ENCODE measurements at places on chromosomes 16 and 17.

DNA sequence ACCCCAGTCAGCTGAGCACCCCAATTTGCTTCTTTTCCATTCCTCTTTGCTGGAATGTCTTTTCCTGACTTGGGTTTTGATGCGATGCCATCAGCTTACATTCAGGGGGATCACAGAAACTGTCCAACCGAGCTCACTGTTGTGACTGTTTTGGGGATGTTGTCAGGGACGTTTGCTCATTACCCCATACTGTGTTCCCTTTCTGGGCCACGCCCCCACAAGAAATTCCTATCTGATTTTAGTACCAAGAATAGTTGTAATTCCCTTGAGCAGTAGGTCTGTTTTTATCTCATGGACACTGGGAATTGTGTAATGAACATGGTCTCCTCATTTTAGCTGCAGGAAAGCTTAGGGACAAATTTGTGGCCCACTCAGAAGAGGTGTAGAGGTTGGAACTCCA is 2.6 kb upstream of the NTN1 start:
- no peak for DNase-seq

GRCh38 chr16:27515874-27516353 is 33.8 kb downstream of the GTF3C1 start:
- no peak for DNase-seq

GRCh38 chr17:74054249-74054648 is 149.2 kb upstream of the RPL38 start:
- DNase-seq: no peak

GRCh38 chr17:81231766-81232581 is 6.9 kb downstream of the TEPSIN start:
- DNase-seq: no peak

- no peak for DNase-seq
Observed at GRCh38 chr17:75133001-75133400, 1.5 kb upstream of the NT5C start.

- DNase-seq: peak; percentile 68
Observed at GRCh38 chr17:40560592-40561293, 4.5 kb downstream of the CCR7 start.

- DNase-seq: no peak
Observed at GRCh38 chr17:12536472-12536871, 129.2 kb upstream of the MYOCD start.

DNA sequence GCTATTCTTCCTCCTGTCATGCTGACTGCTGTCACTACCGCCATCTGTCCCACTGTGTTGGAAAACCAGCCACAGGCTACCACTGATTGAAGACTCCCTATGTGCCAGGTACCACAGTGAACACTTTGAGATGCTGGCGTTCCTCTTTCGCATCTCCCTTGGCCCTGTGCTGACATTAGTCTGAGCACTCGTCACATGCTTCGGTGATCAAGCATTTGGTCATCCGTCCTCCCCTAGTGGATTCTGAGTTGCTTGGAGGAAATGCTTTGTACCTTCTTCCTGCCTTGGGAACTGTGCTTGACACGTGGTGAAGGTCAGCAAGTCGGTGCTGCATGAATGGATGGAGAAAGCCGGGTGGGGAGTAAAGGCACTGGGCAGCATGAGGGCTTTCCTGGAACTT is 260.1 kb downstream of the SNX29 start:
- no peak for DNase-seq

- no peak for DNase-seq
Observed at GRCh38 chr16:74627506-74628220, 20.7 kb upstream of the GLG1 start.

- DNase-seq: no peak
Observed at GRCh38 chr16:24986512-24987303, 28.5 kb downstream of the ARHGAP17 start.

GRCh38 chr16:1443403-1443973 is 868 bp downstream of the CCDC154 start:
- no peak for DNase-seq

DNA sequence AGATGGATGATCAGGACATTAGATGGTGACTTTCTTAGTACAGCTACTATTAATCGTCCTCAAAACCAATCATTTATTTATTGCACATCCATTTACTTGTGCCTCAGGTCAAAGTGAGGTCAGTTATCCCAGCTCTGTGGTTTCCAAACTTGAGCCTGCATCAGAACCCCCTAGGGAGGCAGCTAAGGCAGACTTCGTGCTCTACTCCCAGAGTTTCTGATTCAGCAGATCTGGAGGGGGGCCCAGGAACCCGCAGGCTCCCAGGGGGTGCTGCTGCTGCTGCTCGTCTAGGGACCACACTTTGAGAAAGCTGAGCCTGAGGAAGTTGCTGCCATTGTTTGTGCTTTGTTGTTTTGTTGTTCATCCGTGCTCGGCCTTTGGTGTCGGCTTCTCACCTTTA is 44.0 kb upstream of the CLEC18B start:
- no peak for DNase-seq

GRCh38 chr16:72220875-72221629 is 49.1 kb upstream of the PMFBP1 start:
- DNase-seq: no peak

GRCh38 chr16:79658301-79659033 is 57.9 kb upstream of the MAF start:
- no peak for DNase-seq

- no peak for DNase-seq
Observed at GRCh38 chr17:43992641-43993040, 11.8 kb upstream of the NAGS start.

DNA sequence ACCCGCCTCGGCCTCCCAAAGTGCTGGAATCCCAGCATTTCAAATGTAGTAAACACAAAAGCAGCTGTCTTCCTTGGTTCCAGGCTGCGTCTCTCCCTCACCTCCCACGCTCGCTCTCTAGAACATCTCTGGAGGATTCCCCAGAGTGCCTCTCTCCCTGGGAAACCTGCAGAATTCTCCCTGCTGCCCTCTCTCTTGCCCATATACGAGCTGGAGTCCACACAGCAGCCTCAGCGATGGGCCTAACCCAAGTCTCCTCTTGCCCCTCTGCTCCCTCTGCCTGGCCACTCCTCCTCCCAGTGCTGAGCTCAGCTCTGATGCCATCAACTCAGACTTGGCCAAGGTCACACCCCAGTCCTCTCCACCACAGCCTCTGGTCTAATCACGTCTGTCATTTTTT is 10.6 kb downstream of the GPRC5B start:
- no peak for DNase-seq

DNA sequence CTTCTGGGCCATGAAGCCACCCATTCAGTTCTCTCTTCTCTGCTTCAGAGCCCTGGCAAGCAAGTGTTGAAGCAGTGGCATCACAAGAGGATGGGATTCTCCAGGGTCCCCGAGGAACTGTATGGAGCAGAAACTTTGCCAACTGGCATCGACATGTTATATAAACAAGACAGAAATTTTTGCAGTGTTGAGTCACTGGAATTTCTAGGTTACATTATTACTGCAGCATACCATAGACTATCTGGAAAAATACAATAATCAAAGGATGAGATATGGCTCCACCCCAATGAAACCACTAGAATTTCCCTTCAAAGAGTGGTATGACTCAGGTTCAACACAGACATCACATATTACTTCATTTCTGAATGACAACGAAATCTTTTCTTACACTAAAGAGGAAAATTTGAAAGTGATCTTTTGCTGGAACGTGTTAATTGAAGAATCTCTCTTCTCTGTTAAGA is 343.0 kb upstream of the DYNLRB2 start:
- no peak for DNase-seq

DNA sequence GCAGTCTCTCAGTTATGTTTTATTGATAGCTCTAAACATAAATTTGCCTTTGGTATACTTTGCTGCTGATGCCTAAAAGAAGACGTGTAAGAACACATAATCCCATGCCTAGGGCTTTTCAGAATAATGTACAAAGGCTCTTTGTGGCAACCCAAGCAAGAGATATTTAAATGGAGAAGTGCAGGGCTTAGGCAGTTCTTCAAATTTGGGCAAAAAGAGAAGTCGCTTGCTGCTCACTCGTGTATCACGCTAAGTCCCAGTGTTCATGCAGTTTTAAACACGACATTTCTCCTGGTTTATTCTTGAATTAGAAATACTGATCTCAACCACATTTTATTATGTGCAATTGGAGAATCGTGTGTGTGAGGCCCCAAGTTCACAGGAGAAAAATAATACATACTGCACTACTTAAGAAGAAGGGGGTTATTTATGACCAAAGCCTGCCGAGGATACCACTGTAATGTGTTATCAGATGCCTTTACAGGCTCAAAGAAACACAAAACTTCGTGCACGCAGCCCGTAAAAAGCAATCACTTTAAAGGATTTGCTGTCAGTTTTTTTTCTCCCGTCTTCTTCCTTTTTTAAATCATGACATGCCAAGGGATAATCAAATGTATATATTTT is 22.5 kb upstream of the IRX6 start:
- no peak for DNase-seq

DNA sequence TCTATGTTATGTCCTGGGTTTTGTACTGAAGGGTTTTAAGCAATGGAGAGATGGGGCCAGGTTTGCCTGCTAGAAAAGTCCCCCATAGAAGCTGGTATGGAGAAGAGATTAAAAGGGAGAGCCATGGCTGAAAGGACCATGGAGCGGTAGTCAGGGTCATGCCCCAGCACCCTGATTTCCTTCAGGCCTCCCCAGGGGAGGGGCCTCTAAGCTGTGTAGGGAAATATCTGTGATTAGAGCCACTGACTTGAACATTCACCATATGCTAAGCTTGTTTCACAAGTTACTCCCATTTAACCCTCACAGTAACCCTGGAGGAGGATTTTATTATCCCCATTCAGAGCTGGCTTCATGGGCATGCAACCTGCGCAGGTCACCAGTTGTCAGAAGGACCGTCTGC is 3.8 kb upstream of the ATP2A3 start:
- no peak for DNase-seq

GRCh38 chr16:13333336-13333735 is 431.9 kb downstream of the SHISA9 start:
- no peak for DNase-seq

GRCh38 chr16:79834720-79835119 is 234.2 kb upstream of the MAF start:
- DNase-seq: no peak

DNA sequence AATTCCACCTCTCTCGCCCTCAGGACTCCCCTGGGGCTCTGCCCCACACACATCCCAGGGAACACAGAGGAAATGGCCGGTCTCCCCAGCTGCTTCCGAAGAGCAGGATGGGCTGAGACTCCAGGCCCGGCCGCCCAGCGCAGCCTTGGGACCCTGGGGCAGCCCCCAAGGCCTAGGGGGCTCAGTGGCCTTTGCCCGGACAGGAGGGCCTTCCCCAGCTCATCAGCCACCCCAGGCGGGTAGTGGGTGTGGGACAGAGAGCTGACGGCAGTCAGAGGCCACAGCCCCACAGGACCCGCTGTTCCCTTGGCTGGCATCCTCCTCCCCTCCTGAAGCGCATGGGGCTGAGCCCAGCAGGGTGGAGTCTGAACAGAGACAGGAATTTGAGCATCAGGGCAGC is 6.2 kb upstream of the CBFA2T3 start:
- no peak for DNase-seq

GRCh38 chr16:59697236-59697635 is 963.1 kb upstream of the GOT2 start:
- no peak for DNase-seq

- DNase-seq: no peak
Observed at GRCh38 chr17:74437702-74438101, 5.8 kb downstream of the GPRC5C start.

DNA sequence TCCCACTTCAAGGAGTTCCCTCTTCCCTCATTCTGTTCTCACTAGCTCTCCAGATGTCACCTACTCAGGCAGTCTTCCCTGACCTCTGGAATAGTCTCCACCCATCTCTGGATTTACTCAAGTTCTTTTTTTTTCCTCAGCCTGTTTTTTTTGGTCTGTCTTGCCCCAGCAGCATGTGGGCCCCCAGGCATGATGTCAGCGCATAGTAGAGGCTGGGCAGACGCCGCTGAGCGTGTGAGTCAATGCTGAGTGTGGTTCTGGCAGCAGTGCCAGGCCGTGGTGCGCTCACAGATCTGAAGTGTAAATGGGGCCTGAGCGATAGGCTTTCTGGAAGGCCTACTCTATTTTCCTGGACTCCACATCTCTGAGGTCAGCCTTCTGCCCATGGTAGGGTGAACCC is 2.7 kb upstream of the KCNJ18 start:
- no peak for DNase-seq

DNA sequence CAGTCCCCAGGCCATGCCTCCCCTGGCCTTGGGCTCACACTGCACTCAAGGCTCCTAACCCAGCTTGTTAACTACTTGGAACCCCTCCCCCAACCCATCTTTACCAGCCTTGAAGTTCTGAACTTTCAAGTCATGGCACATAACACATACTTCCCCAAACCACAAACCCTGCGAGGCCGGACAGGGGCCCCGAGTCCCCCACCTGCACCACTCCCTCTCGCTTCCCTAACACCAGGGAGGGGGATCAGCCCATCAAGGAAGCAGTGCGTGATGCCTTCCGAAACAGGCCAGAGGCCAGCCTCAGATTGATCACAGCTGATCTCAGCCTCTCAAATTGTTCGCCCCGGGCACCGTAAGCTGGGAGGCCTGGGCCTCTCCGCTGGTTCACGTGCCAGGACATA is 3.0 kb upstream of the NLRC3 start:
- DNase-seq: no peak

DNA sequence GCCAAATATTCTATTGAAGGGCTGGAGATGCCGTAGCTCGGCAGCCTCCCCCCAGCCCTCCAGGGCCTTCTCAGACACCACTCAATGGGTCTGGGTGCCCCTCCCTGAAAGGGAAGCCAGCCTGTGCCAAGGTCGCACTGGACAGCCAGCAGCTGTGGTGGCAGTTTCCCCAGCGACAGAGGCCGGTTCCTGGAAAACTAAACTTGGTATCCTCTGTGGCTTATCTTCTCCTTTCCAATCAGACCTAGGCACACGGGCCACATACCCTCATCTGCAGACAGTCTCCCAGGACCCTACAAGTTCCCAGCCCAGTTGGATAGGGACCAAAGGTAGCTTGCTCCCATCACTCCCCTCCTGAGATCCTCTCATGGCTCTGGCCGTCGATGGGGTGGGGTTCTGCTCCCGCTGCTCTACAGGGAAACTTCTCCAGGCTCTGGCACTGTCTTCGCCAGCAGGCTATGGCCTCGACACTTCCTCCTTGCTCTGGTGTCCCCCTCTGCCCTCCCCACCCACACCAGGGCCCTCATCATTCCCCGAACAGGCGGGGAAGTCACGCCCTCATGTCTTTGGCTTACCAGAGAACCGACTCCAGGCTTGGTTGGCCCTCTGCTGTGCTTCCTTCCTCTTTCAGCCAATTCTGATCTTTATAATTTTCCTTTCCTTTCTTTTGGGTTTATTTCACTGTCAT is 18.3 kb upstream of the IL21R start:
- no peak for DNase-seq

DNA sequence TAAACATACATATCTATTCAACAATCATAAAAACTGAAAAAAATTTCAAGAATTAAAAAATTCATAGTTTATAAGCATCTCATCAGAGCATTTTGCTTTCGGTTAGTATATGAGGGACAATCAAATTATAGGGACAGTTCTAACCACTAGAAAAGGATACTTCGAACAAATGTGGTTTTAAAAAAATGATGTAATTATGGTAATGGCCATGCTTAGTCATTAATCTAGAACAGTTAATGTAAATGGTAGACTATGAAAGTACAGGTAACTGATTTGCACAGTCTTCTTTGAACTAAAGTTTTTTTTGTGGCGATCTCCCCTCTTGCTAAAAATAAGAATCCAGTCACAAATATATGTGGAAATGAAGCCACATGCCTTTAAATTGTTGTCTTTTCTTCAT is 63.5 kb upstream of the PHOSPHO1 start:
- DNase-seq: no peak

GRCh38 chr17:27367121-27367981 is 73.4 kb downstream of the WSB1 start:
- DNase-seq: no peak

- DNase-seq: no peak
Observed at GRCh38 chr16:47019568-47019967, 46.1 kb upstream of the DNAJA2 start.

GRCh38 chr16:70779361-70779760 is 21.6 kb downstream of the VAC14 start:
- DNase-seq: no peak
